ENCODE measurements at places on chromosomes 13 and 19. TPM values are rescaled to one million over a fixed set of nuclear protein-coding genes. Genes with fewer than 3 reads are reported as not detected.

- peak; percentile 83 for DNase-seq
These were observed 2.7 kb downstream of the TPM4 start for GRCh38 chr19:16078759-16079707.

- DNase-seq: no peak
These were observed 8.9 kb upstream of the ELF1 start for GRCh38 chr13:41028051-41028450.

- no peak for DNase-seq
These were observed 11.7 kb downstream of the NOP53 start for GRCh38 chr19:47756953-47757608.

GRCh38 chr13:45696610-45697226, 5.4 kb upstream of the CBY2 start:
- peak; percentile 49 for DNase-seq

The IRF2BP1 gene
- 23.1 TPM for total RNA-seq

Data from renal cortical epithelial cell (primary cell).